ENCODE measurements at places on chromosomes 5 and 9.

GRCh38 chr5:179262126-179262920, 82.9 kb downstream of the ADAMTS2 start:
- DNase-seq, result no peak

DNA sequence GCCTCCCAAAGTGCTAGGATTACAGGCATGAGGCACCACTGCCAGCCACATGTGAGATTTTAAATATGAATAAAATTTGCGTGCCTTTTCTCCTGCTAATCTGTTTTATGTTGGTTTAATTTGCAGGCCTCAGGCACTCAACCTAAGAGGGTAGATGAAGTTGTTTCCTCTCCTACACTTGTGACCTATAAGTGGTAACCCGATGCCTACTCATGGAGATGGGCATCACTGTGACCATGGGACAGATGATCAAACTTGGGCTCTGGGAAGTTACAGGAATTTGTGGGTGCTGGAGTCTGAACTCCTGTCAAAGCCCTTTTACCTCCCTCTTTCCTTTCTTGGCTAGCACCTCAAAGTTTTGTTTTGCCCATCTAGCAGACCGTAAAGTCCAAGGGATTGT, 1.1 kb downstream of the SLC28A3 start:
- no peak for DNase-seq

GRCh38 chr9:18448101-18448500, 25.9 kb upstream of the ADAMTSL1 start:
- DNase-seq, result no peak

GRCh38 chr5:119470851-119471451, 18.7 kb downstream of the HSD17B4 start:
- DNase-seq, result no peak

GRCh38 chr5:133314086-133314485, 262.3 kb downstream of the HSPA4 start:
- DNase-seq, result no peak

- DNase-seq, result no peak
These were observed 115.5 kb upstream of the TUT7 start for GRCh38 chr9:86469476-86470250.

DNA sequence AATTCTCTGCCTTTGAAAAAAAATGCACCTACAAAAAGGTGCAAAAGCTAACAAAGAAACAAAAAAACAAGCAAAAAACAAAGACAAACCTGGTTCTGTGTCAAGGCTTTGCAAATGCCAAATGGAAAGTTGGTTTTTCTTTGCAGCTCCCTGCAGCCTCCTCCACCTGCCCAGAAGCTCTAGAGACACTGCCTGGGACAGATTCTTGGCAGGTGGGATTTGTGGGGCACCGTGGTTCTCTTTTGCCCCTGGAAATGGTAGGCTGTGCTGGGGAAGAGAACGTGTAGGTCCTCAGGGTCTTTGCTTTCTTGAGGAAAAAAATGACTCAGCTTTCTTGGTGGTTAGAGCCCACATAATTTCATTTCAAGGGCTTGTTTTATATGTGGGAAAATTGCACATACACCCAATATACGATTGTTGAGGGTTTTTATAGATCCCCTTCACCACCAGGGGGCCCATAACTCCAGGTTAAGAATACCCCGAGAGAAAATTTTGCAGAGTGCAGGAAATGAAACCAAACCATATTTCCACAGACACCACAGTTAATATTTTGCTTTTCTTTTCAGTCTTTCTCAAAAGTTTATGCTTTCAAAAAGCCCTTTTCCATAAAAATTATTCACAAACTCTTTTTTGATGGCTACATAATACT, 58.7 kb downstream of the NXNL2 start:
- peak; percentile 34 for DNase-seq

DNA sequence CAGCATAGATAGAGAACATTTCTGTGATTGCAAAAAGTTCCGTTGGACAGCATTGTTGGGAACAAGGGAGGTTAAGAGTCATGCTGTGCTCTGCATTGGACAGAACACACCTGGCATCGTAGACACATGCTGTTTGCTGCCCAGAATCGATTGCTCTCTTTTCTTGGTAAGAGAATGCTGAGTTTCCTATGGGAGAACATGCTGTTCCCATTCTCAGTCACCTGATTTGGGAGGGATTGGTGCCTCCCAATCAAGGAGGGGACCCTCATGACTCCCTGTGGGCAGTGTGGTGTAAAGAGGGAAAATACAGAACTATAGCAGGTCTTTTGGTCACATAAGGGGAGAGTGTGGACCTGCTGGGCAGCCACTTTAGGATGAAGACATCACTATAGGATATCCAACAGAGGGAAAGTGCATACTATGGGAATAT, 555.4 kb upstream of the CLINT1 start:
- no peak for DNase-seq

DNA sequence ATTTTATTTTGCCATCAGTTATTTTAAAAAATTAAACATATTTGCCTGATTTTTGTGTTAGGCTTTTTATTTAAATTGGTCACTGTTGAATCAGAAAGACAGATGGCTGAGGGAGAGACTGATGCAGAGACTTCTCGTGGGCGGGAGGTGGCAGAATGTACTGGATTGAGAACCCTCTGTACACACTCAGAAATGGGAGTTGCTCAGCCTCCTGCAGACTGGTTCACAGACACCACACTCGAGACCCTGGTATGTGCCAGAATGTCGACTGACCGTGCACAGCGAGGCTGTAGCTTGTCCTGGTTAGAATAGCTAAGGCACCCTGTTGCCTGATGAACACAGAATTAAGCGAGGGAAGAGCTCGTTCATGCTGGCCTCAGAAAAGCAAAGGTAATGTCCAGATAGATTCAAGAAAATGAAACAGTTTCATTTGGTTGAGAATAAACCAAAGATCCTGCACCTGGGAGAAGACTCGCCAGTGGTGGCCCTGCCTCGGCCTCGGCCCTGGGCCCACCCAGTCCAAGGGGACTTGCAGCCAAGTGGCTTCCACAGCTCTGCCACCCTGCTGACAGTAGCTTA, 71.3 kb upstream of the OTULINL start:
- no peak for DNase-seq

- DNase-seq, result no peak
These were observed 163.3 kb downstream of the DMAC1 start for GRCh38 chr9:7636309-7636708.

All from stimulated activated CD4-positive, alpha-beta T cell treated with anti-CD3 and anti-CD28 coated beads, TNF-alpha, amount 100 ng/mL, for 48 hours (primary cell).